ENCODE measurements at places on chromosomes 16 and 17.

DNA sequence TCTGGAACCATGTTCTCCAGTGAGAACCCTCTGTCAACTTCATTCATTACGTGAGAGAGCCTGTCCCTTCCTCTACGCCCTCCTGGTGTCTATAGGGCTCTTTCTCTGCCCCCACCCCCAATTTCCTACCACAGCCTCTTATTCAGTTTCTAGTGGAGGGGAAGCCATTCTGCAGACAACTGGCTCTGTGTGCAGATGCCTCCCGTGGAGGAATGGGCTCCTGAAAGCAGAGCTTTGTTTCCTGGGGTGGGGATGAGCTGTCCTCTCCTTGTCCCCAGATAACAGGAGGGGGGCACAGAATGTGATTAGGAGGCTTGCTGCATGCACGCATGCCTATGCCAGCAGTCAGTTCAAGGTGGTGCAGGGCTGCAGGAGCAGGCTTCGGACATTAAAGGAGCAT lies 31.6 kb downstream of the MMP15 start:
- DNase-seq = no peak

DNA sequence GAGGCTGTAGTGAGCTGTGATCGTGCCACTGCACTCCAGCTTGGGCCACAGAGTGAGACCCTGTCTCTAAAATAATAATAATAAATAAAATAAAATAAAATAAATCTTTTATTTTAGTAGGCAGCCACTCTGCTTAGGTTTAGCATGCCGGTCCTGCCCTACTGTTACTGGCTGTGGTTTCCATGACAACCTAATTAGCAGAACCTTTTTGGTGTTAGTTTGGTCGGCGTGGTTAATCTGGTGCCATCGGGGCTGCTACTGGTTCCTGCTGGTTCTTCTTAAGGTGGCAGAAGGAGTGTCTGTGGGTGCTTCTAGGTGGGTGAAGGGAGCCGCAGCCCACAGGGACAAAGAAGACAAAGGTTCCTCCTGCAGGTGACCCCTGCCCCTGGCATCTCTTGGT lies 37.8 kb upstream of the CBX4 start:
- no peak for DNase-seq

GRCh38 chr16:8251298-8251697 lies 339.0 kb downstream of the TMEM114 start:
- DNase-seq = no peak

GRCh38 chr17:80790021-80790765 lies 201.4 kb upstream of the CHMP6 start:
- peak; percentile 50 for DNase-seq

GRCh38 chr16:71348262-71349085 lies 10.0 kb upstream of the CALB2 start:
- no peak for DNase-seq

- DNase-seq = no peak
Measured at GRCh38 chr17:9922012-9922848, 17.2 kb upstream of the RCVRN start.

DNA sequence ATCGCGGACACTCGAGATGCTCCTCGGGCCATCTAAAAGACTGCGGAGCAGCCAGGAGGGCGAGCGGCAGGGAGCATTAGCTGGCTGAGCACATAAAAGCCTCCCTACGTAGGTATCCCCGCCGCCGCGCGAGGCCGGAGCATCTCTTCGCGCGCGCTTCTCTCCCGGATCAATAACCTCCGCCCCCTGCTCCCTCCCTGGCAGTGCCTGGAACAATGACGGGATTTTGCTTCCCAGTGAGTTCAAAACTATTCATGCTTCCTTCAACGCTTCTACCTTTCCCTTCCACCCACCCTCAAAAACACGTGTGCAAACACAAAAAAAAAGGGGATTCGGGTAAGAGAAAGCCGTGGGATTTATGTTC lies 984 bp downstream of the CENPV start:
- no peak for DNase-seq

DNA sequence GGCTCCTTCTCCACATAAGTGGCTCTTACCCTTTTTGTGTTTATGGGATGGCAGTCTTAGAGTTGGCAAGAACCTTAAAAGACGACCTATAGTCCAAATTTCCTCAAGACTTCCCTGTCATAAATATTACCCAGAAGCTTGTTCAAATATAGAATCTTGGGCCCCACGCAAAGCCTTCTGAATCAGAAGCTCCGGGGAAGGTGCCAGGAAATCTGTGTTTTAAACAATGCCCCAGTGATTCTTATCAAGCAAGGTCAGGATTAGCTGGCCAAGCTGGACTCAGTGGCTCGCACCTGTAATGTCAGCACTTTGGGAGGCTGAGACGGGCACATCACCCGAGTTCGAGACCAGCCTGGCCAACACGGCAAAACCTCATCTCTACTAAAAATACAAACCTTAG lies 85.7 kb downstream of the TIMM22 start:
- no peak for DNase-seq

DNA sequence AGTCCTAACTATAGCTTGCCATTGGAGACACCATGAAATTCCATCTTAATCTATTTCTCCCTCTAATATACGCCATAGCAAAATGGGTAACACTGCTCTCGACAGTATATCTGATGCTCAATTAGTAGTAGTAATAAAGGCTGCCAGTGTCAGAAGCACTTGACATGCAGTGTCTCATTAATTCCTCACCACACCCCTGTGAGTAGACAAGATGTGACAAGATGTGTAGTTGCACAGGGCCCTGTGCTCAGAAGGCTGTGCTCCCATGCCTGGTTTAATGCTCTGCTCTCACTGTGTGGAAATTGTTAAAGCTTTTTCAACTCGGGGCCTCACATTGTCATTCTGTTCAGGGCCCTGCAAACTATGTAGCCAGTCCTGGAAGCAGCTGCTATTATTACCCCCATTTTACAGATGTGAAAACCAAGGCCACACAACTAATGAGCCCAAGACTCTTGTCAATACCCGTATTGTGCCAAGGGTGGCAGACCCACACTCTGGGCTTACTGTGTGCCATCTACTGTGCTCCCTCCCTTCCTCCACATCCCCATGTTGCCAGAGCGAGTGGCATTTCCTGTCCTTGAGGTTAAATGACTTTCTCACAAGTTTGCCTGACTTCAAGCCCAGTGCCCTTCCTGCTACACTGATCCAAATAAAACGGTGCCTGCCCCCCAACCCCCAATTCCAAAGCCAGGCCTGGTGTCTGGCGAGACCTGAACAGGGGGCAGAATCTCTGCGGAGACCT lies 287.3 kb upstream of the CCL2 start:
- no peak for DNase-seq

DNA sequence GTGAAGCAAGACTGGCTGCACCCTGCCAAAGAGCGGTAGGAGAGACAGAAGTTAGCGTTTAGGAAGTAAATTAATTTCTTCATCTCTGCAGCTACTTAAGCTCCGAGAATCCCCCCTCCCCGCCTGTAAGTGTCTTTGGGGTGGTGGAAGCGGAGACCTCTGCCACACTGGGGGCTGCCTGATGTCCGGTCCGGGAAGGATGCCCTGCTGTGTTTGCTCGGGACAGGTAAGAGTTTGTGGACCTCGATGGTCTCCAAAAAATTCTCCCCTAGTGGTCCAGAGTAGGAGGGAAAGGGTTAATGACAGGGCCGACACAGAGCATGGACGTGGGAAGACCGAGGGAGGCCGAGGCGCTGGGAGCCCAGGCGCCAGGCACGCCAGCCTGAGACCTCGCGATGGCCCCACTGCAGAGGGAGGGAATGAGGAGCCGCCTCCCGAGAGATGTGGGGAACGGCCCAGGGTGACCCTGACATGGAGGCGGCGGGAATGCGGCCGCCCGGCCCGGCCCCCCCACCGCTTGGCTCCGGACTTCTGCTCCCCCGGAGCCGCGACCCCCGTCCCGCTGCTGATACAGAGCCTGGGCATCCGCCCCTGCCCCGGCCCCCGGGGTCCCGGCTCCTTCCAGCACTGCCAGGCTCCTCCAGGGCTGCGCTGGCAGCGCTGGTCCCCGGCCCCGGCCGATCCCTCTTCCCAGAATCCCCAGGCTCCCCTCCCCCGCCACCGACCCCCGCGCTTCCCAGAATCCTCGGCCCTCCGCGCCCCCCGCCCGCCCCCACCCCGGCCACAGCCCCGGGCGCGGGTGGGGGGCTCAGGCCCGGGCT lies 680 bp downstream of the ZNF629 start:
- DNase-seq = no peak

GRCh38 chr17:42110301-42111264 lies 1.9 kb downstream of the DHX58 start:
- no peak for DNase-seq

- no peak for DNase-seq
Measured at GRCh38 chr17:77995146-77995852, 36.8 kb downstream of the TNRC6C start.

- no peak for DNase-seq
Measured at GRCh38 chr17:42303694-42304093, 15.4 kb downstream of the STAT5A start.

- no peak for DNase-seq
Measured at GRCh38 chr17:3879186-3879585, 13.7 kb downstream of the CAMKK1 start.

DNA sequence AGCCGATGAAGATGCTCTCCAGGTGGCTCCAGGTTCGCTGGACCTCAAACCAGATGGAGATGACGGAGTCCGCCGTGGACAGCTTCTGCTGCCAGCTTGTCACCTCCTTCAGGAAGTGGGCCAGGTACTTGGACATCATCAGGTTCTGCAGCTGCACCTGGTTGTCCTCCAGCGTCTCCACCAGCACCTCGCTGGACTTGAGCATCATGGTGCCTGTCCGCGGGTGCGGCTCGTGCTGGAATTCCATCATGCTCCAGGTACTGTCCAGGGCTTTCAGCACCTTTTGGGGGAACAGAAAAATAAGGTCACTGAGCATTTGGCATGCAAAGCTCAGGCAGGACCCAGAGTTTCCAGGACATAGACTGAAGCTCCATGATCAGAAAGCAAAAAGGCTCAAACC lies 69.7 kb downstream of the DNAH17 start:
- DNase-seq = no peak

All from CD4-positive, alpha-beta T cell treated with Interleukin-2 at 100 ng/mL for 4 hours (primary cell).